NCI-H1105 (cell line): ENCODE measurements at places on chromosomes 13 and 19.
A peak's percentile ranks its signal among the peaks of the same experiment; 100 is the strongest.

- DNase-seq = peak; percentile 65
These were observed 65.2 kb downstream of the DACH1 start for GRCh38 chr13:71801781-71802180.

- DNase-seq = no peak
These were observed 1574.4 kb upstream of the PRR20A start for GRCh38 chr13:55566334-55566733.

DNA sequence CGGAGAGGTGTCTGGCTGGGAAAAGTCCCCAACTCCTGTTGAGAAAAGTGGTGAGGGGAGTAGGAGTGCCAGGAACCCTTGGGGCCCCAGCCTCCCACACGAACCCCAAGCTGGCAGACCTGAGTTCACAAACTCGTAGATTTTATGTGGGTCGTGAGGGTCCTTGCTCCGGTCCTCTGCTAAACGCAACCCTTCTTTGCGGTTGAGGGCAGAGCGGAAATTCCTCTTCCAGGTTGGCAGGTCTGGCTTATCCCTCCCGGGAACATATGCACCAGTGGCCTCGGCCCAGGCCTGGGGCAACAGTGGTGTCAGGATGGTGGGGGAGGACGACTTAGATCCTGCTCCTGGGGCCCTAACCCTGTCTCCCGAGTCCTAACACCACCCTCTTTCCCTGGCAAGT is 2.4 kb downstream of the IRF3 start:
- DNase-seq = no peak

- no peak for DNase-seq
These were observed 1.5 kb downstream of the C3 start for GRCh38 chr19:6718741-6719539.

GRCh38 chr19:55898911-55899310 is 33.2 kb downstream of the NLRP13 start:
- no peak for DNase-seq

GRCh38 chr19:47779524-47780214 is 1.2 kb downstream of the SELENOW start:
- no peak for DNase-seq

DNA sequence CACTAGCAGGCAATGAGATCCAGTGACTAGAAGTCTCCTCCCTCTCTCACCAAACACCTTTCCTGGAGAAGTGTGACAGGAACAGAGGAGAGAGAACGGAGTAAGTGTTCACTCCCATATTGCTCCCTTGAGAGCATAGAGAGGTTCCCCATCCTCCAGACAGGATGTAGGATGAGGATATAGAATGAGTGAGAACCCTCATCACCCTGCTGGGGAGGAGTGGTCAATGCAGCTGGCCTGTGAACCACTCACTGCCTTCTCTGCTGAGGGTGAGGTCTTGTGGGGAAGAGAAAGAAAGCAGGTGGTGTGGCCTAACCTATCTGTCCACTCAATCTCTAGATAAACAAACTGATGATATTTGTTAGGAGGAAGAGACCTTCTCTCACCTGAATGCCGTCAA is 386.6 kb downstream of the PCDH20 start:
- no peak for DNase-seq

- peak; percentile 34 for DNase-seq
These were observed 776 bp upstream of the LENG1 start for GRCh38 chr19:54160182-54160811.

- DNase-seq = peak; percentile 22
These were observed 1.5 kb downstream of the HS6ST3 start for GRCh38 chr13:96091164-96092117.

- DNase-seq = no peak
These were observed 941 bp downstream of the ZNF160 start for GRCh38 chr19:53102206-53102755.

DNA sequence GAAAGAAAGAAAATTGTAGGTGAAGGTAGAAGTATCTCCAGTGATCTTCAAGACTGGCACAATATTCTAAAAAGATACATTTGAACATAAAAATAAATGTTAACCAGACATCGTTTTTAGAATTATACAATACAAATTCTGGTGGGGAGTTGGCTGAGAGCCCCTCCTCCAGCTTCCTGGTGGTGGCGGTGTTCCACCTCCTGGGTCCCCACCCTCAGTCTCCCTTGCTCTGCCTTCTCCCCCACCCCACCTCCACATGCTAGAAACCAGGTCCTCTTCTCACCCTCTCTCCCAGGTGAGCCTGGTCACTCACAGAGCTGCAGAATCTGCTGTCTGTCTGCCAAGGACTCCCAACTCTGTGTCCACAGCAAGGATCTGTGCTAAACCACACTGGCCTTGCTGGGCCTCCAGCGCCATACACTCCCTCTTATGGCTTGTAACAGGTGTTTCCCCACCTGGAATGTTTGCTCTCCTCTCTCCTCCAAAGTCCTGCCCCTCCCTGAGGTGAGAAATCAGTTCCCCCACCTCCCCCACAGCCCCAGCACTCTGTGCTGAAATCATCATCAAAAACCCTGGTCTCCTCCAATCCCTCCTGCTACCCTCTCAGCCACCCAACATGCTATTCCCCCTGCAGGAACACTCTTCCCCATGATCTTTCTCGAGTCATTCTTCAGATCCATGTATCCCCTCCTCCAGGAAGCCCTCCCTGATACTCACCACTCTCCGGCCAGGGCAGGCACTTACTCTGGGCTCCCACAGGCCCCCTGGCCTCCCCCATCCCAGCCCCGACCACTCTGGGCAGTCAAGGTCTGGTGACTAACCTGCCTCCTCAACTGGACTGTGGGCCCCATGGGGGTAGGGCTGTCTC is 20.5 kb upstream of the CYP2S1 start:
- no peak for DNase-seq

GRCh38 chr19:21432590-21432989 is 35.7 kb downstream of the ZNF493 start:
- DNase-seq = no peak

DNA sequence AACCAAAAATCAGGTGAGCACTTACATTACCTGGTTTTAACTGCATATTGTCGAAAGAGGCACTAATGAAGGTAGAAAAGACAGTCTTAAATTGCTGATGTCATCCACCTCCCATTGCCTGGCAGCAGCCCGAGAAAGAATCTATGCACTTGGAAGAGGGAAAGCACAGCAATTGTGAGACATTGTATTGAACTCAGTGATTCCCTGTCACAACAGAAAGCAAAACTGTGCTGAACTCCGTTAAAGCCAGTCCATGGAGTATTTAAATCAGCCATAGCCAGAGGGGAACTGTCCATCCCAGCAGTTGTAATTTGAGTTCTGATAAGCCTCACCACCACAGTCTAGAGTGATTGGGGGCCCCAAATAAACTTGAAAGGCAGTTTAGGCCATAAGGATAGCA is 466.6 kb upstream of the PCDH9 start:
- DNase-seq = no peak

DNA sequence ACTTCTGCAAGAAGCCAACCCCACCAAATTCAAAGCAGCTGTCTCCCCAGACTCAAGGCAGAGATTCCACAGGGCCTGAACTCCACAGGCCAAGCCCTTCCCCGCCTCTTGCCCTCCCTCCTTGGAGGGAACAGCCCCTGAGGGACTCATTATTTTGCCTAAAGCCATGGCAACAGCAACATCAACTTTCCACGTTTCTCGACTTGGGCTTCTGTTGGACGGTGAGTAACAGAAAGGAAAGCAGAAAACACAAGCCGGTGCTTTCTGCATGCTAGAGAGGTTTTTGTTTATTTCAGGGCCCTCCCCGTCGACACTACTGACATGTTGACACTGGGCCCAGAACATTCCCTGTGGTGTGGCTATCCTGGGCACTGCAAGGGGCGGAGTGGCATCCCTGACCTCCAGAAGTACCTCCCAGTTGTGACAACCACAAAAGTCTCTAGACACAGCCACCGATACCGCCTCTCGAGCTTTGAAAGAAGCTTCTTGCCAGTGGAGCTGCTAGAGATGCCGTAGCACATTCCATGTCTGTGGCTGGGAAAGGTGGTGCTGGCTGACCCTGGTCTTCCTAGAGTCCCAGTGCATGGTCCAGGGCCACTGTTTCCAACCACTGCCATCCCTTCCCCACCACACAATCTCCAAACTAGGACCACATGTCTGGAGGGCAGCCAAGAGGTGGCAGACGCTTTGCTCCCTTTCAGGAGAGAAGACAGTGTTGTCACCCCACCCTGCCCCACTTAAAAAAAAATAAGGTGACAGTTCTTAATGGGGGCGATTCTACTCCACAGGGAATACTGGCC is 12.8 kb downstream of the CAPS start:
- DNase-seq = no peak

DNA sequence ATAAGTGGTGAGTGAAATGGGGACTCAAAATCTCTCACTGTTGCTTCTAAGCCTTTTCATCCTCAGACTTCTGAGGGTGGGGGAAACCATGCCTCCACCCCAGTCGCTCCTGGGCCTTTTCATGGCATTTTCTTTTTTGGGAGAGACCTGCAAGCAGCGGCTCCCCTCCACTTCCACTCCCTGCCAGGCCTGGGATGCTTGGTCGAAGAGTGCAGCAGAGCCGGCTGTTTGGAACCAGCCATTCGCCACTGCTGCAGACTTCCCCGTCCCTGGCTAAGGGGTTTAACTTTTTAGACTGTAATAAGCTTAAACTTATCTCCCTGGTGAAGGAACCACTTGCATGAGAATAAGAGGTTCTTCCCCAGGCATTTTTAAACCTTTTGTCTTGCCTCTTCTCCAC is 617.2 kb downstream of the PCDH9 start:
- DNase-seq = no peak

DNA sequence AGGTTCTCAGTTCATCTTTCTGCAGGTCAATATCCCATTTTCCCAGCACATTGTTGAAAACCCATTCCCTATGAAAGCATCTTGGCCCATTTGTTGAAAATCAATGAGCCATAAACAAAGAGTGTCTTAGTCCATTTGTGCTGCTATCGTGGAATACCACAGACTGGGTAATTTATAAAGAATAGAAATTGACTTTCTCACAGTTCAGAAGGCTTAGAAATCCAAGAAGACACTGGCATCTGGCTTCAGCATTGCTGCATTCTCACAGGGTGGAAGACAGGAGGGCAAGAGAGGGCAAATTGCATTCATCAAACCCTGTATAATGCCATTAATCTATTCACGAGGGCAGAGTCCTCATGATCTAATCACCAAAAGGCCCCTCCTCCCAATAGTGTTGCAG is 34.1 kb downstream of the ZNF823 start:
- no peak for DNase-seq

DNA sequence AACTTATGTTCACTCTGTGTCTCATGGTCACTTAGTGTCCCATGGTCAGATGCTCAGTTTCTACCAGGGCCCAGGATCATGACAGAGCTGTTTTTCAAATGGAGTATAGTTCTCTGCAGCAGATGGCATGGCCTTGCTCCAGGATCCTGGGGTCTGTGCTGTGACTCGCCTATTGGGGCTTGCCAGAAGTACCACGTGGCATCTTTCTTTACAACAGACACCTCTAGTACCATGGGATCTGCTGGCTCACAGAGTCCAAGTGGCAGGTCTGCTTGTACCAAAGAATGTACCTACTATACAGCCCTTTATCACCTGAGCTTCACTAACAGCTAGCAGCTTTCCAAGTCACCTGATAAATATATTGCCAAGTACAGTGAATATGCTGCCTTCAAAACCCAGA is 6.0 kb upstream of the RNF6 start:
- DNase-seq = no peak

GRCh38 chr13:33497146-33497845 is 211.7 kb upstream of the STARD13 start:
- DNase-seq = no peak

DNA sequence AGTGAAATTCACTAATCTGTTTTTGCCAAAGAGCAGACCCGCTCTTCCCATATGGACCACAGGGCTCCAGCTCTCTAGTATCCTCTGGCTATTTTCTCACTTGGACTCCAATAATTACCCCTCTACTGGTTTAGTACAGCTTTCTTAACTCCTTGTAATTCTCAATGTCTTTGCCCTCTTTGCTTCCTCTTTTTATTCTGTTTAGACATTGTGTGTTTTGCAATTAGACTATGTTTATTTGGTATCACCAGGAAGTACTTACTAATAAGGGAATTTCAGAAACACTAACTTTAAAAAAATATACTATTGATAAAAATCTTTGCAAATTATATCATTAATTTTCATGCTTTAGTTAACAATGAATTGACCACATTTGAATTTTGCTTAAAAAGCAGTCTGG is 111.6 kb upstream of the OBI1 start:
- no peak for DNase-seq

- DNase-seq = peak; percentile 93
These were observed 41.2 kb downstream of the NFIX start for GRCh38 chr19:13036366-13036976.

- DNase-seq = no peak
These were observed 19.0 kb upstream of the LEUTX start for GRCh38 chr19:39759457-39760184.

- no peak for DNase-seq
These were observed 153.5 kb downstream of the DLEU7 start for GRCh38 chr13:50690006-50690405.

GRCh38 chr13:59450229-59450628 is 713.5 kb downstream of the DIAPH3 start:
- DNase-seq = no peak

DNA sequence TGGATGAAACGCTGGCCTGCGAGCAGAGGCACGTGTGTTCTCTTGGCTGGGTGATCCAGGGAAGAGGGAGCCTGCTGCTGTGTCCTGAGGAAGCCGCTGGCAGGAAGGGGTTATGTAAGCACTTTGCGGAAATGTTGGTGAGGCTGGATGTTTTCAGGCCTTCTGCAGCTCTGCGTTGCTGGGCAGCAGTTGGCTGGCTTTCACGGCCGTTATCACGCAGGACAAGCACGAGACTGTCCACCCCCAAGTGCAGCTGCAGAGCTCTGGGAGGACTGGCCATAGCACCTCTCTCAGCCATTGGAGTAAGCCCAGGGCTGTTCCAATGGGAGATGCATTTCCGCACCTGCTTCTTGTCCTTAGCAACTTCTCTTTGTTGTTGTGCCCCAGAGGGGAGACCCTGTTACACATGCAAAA is 146.9 kb upstream of the SOX21 start:
- no peak for DNase-seq

DNA sequence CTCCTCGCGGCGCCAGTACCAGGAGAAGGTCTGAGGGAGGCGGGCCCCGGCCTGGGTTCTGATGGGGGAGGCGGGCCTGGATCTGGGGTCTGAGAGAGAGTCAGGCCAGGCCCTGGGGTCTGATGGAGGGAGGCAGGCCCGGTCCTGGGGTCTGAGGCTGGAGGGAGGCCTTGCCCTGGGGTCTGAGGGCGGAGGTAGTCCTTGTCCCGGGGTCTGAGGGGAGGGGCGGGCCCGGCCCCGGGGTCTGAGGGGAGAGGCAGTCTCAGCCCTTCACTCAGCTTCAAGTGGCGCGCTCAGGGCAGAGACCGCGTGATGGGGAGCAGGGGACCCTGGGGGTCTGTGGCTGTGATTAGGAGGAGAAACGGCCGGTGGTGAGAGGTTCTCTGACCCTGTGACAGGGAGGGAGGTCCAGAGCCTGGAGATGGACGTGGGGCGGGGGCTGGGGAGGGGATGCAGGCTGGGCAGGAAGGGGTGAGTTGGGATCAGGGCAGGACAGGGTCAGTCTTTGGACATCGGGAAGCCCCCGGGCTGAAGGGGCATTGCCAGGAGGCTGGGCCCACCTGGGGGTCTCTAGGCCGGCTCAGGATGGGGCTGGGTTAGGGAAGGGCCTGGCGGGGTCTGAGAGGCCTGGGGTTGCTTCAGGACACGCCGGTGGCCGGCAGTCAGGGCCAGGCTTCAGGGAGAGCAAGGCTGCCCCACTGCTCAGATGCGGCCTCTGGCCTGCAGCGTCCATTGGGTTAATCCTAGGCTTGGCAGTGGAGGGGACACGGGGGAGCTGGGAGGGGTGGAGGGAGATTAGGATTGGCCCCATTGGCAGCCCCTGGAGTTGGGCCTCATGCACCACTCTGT is 18.7 kb downstream of the HCN2 start:
- DNase-seq = no peak

GRCh38 chr19:48874303-48875135 is 2.3 kb downstream of the PPP1R15A start:
- DNase-seq = peak; percentile 62
